Muscle of arm (tissue), 14 donors: ENCODE measurements at places on chromosomes 4 and X. TPM values are rescaled to one million over a fixed set of nuclear protein-coding genes. Genes with fewer than 3 reads are reported as not detected.

DNA sequence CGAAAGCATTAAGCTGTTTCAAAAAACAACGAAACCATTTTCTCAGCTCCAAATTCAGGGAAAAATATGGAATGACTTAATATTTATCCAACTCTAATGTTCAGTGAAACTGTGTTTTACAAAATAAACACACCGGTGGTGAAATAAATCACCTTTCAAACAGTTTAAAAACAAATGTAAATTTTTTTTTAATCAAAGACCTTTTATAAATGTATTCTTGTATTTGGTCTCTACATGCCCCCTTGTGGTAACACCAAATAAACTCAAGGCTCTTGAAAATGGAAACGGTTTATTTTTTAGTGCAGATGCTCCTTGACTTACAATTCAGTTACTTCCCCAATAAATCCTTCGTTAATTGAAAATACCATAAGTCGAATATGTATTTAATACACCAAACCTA lies 45.8 kb upstream of the ITM2A start:
- peak; percentile 42 for DNase-seq

DNA sequence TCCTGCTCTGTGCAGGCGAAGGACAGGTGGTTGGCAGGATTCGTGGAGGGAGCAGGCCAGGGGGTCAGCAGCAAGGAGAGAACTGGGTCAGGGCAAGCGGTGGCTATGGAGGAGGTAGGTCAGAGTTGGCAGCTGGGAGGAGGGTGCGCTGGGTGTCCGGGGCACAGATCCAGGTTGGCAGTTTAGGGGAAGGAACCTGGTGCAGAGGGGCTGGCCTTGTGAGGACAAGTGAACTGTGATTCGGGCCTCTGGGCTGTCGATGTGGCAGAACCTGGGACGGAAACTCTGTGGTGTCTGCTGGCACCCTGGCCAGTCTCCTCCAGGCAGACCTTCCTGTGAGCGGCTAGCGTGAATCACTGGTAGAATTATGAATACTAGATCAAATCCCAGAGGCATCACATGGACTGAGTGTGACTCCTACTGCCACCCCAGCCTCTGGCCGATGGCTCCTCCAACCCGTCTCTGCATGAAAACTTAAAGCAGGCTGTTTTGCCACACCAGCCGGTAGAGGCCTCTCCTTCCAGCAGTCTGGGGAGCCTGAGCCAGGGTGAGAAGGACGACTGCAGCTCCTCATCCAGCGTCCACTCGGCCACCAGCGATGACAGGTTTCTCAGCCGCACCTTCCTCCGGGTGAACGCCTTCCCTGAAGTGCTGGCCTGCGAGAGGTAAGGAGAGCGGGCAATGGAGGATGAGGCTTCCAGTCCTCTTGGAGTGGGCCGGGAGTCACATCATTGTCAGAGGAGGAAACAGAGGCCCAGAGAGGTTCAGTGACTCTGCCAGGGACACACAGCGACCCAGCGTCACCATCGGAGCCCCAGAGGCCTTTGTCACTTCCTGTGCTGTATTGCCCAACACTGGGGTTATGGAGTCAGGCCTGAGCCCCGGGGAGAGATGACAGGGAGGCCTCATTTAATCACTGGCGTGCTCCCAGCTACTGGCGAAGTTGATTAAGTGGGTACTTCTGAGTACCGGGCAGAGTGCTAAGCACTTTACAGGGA lies 20.3 kb downstream of the EVC start:
- DNase-seq = no peak

EPGN gene
- polyA plus RNA-seq = 1.9 TPM

DNA sequence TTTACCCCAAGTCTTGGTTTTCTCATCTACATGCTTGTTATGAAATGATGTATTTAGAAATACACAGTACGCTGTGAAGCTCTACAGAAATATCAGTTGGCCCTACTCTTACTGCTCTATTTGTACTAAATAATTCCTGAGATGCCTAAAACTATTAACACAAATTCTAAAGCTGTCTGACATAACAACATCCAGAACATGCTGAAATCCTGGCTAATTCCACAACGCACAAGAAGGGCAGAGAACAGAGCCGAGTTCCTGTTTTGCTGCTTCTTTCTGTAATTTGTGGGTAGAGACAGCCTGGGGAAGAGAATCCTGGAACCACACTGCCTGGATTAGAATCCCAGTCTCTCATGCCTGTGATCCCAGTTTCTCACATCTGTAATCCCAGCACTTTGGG lies 59.0 kb downstream of the ZNF827 start:
- no peak for DNase-seq

GAGE1 gene
- polyA plus RNA-seq = not detected

GRCh38 chr4:89425023-89425422 lies 117.4 kb upstream of the GPRIN3 start:
- no peak for DNase-seq

GRCh38 chr4:55071951-55072350 lies 53.4 kb downstream of the KDR start:
- no peak for DNase-seq

- DNase-seq = no peak
Observed at GRCh38 chr4:41784191-41784979, 35.9 kb upstream of the PHOX2B start.

GRCh38 chr4:165299399-165300060 lies 27.9 kb upstream of the MSMO1 start:
- DNase-seq = no peak

AWAT2 gene
- polyA plus RNA-seq = not detected

DNA sequence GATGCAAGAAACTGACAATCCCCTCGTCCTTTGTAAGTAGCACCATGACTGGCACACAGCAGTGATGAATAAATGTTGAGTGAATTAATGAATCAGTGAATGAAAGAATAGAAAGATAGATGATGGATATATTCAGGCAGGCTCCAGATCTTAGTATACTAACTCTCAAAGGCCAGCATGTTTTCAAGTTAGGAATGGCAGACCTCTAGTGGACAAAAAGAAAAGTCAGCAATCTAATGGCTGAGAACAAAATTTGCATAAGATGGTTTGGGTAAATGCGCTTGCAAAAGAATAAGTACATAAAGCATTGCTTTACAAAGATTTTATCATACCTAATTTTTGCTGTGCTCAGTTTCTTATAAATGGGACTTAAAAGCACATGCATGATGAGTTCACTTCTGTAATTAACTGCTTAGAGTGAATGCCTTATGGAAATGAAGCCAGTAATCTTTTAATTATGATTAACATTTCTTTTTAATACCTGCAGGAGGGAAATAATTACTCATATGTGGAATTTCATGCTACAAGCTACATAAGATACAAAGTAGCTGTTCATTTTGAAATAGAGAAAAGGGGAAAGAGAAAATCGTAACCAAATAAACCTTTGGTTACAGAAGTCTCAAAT lies 126.9 kb upstream of the GPRIN3 start:
- DNase-seq = peak; percentile 30

DNA sequence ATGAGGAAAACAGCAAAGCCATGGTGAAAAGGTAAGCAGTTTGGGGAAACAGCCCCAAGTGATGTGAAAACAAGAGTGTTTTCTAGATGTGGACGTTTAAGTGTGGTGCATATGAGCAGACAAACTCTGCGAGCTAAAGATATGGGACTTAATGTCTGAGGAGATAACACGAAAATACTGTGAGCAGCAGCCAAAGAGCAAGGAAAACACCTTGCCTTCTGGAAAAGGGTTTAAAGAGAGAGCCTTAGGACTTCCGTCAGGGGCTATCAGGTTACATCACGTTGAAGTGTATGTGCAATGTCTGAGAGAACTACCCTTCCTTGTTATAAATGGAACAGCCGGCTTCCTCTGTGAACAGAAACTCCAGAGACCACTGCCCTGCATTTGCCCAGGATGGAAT lies 54.2 kb downstream of the LEF1 start:
- no peak for DNase-seq

DNA sequence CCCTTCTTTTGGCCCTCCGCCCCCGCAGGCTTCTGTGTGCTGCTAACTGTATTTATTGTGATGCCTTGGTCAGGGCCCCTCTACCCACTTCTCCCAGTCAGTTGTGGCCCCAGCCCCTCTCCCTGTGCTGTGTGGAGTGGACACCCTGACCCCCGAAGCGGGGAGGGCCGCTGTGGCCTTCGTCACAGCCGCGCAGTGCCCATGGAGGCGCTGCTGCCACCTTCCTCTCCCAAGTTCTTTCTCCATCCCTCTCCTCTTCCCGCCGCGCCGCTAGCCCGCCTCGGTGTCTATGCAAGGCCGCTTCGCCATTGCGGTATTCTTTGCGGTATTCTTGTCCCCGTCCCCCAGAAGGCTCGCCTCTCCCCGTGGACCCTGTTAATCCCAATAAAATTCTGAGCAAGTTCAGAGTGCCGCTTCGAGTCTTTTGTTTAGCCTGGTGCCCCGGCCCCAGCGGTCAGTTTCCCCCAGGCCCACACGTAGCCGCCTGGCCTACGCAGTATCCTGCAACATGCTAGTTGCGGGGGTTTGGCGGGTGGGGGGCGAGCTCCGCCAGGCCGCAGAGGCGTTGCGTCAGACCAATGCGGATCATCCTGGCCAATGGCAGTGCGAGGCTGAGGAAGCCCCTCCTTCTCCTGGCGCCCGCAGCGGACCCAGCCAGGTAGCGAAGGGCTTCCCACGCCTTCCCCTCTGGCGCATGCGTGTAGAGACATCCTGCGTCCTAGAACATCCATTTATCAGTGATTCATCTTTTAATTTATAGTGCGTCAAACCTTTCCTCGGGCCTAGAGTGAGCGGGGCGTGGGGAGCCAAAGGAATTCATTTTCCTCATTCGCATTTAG lies 5.6 kb upstream of the KANTR start:
- peak; percentile 69 for DNase-seq

DNA sequence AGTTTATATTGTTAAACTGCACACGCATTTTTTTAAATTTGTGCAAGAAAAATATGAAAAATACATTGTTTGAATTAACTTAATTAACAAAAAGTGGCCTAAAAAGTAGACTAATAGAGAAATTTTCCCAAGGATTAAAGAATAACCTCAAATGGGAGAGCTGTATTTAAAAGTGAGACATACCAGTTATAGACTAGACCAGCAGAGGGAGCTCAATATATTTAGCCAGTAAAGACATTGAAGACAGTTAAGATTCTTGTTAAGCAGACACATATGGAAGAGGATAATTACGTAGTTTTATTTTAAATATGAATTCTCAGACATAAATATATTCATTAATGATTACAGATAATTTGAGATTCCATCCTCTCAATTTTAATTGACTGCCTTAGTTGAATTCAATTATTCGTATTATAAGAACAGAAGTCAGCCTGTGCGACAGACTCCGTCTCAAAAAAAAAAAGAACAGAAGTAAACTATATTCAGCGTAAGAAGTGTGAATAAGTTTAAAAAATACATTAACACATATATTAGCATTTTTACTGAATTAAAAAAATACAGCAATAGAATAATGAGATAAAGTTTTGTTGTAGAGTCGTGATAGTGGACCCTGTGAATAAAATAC lies 64.8 kb downstream of the GLRA3 start:
- peak; percentile 25 for DNase-seq

EPHA5 gene
- not detected for polyA plus RNA-seq

DNA sequence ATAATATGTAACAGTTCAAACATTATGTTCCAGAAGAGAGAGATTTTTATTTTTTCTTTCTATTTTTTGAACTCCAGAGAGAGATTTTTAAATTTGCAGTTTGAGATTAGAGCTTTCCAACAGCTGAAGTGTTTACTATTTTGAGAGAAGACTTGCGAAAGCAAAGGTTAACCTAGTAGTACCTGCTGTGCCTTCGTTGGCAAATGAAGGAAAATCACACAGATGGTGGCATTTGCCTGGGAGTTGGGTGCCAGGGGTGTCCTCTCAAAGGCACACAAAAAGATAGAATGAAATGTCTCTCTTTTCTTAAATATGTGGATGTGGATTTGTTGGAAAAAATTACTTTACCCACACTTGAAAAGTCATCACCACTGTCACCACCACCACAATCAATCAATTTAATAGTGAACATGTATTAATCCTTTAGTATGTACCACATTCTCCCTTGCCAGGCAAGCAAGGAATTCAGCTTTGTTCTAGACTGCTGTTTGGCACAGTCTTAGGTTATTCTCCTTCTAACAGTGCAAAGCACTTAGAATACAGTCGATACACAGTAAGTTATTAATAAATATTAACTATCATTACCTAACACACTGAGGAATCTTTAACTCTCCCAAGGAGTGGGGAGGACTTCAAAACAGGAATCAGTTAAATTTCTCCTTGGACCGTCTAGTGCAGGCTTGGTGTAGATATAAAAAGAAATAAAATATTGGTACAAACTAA lies 838.2 kb upstream of the FTHL17 start:
- DNase-seq = no peak

DNA sequence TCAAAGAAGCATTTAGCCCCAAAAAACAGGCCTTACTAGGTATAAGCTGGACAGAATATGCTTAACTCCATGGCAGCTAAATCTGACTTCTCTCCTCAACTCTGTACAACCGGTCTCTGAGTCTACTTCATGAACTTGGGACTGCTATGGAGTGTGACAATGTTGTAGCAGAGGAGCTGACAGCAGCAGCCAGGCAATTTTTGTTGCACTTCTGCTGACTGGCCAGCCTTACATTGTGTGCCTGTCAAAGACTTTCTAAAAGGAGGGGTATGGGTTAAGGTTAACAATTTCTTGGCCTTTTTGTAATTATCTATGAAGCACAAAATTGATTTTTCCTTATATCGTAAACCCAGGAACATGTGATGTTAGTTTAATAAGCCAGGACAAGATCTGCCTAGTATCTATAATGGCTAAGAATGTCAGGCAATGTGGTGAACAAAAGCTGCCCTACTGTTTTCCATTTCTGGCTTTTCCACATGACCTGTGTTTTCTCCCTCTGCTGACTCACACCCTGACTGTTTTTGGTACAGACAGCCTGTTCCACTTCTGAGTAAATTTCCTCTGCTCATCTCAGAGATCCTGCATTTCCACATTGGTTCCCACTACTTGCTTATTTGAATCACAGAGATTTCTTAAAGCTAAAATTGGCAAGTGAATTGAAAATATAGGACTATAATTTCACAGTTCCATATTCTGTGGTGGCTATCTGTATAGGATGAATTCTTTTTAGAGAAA lies 9.3 kb downstream of the NOX1 start:
- no peak for DNase-seq

DNA sequence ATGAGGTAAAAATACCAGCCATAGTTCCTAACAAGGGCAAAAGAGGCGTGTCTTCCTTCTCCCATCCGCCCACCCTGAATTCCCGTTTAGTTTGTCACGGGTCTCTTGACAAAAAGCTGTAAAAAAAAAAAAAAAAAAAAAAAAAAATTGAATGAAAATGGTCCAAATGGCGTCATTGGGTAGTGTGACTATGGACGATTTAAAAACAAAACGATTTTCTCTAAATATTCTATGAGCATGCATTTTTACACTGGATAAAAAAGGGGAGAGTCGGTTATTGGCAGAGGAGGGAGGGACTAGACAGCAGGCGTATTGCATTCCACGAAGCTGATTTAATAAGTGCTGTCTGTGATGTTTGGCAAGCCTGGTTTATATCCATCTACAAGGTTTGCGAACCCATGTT lies at the start of gene FAM133A:
FAM133A (plus strand) TSS at position 338 of the 403 bp plus-strand sequence. CDS start 35,214 bp downstream, outside the sequence.
- no peak for DNase-seq
